ENCODE measurements at places on chromosomes 5 and 9.

- DNase-seq: peak; percentile 3
Measured at GRCh38 chr5:99169309-99169708, 240.5 kb upstream of the CHD1 start.

- no peak for DNase-seq
Measured at GRCh38 chr5:23035555-23036090, 182.5 kb upstream of the CDH12 start.

DNA sequence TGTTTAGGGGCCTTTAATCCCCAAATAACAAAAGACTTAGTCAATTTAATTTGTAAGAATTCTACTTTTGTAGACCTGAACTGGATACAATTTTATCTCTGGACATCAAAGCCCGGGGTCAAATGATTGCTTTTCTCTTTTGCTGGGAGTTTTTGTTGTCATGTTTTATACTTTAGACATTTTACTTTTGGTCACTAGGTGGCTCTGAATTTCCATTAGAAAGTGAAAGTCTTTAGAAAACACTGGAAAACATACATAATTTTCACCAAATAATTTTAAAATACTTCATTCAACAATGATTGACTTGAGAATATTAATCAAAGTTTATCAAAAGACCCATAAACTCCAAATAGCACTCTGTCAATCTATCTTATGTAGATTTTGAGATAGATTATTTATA lies 2.8 kb upstream of the PCA3 start:
- no peak for DNase-seq

- no peak for DNase-seq
Measured at GRCh38 chr5:439181-439580, 3.8 kb upstream of the EXOC3 start.

DNA sequence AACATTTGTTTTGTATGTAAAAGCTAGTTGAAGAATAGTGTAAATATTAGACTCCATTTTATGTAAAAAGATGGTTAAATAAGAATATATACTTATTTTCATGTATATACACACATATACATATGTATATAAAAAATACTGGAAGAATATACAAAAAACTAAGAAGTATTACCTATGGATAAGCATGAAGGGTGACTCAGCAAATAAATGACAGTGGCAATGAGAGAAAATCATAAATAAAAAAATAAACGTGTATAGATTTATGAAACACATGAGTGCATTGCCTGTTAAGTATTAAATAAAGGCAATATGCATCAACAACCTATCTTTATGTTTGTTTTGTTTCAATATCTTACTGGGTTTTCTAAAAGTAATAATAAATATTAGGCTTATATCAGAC lies 435.3 kb downstream of the CYLC2 start:
- no peak for DNase-seq

DNA sequence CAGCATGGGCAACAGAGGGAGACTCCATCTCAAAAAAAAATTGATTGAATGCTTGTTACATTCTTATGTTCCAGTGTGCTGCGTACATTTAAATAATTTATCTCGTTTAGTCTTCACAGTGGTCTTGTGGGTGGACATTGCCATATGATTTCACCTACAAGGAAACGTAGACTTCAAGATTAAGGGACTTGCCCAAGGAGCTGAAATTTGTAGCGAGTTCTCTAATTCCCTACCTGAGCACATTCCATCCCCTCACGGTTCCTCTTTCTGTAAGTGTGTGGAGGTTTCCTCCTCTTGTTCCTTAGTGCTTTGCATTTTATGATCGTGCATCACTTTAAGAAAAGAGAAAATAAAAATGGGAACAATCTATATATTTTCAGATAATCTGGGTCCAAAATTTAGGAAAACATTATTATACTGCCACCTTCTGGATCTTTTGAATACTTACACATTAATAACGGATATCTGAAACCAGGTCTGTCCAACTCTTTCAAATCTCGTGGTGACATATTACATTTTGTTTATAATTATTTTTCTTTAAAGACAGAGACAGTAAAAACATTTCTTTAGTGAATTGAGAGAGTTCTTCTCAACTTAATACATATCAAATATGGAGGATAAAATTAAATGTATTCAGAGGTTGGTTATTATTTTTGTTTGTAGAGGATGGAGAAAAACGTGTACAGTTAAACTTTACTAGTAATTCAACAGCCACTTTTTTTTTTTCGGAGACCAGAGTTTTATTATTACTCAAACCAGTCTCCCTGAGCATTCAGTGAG lies 29.9 kb upstream of the C7 start:
- peak; percentile 46 for DNase-seq

GRCh38 chr9:6133346-6134063 lies 82.1 kb upstream of the IL33 start:
- no peak for DNase-seq

GRCh38 chr5:135508496-135509005 lies 27.2 kb downstream of the NEUROG1 start:
- DNase-seq: no peak

GRCh38 chr5:170632985-170633234 lies 129.1 kb downstream of the KCNIP1 start:
- no peak for DNase-seq

- DNase-seq: no peak
Measured at GRCh38 chr5:73857446-73857845, 231.4 kb downstream of the ARHGEF28 start.

DNA sequence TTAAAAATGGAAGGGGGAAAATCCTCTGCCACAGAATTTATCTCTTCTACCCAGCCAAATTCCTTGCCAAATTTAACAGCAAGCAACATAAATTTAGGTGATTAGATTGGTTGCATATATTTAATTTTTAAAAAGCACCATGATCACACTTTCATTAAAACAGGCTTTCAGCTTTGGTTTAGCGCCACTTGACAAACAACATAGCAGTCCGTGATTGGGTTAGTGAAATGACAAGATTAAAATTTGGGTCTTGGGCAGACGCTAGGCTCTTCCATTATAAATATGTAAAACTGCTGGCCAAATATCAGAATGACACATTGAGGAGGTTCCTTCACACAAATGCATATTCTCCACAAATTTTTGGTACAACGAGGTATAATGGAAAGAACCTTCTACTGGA lies 58.2 kb upstream of the CER1 start:
- no peak for DNase-seq

GRCh38 chr5:73692166-73692640 lies 66.2 kb downstream of the ARHGEF28 start:
- no peak for DNase-seq

GRCh38 chr5:14581106-14581890 lies at the start of gene OTULINL:
OTULINL (plus strand) TSS chr5:14581792; CDS start chr5:14581895, 103 bp downstream.
- peak; percentile 84 for DNase-seq

DNA sequence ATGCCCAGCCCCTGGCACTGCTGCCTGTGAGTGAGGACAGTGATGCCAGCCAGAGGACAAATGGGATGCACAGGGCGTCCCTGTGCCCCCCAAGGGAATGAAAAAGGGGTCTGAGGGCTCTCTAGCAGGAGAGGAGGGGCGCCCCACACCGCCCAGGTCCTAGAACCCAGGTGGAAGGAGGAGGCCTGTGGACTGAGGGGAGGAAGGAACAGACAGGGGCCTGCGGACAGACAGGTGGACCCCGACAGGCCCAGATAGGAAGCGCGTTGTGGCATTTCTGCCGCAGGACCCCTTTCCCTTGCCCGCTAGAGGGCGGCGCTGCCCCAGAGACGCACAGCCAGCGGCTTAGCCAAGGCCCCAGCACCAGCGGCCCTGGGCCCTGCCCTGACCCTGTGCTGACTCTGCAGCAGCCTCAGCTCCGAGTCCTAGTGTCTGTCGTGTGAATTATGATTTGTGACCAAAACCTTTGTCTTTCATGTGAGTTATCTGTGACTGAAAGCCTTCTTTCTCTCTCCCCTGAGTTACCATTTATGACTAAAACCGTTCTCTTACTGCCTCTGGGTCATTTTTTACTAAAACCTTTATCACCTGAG lies 30.7 kb downstream of the TRIP13 start:
- peak; percentile 73 for DNase-seq

DNA sequence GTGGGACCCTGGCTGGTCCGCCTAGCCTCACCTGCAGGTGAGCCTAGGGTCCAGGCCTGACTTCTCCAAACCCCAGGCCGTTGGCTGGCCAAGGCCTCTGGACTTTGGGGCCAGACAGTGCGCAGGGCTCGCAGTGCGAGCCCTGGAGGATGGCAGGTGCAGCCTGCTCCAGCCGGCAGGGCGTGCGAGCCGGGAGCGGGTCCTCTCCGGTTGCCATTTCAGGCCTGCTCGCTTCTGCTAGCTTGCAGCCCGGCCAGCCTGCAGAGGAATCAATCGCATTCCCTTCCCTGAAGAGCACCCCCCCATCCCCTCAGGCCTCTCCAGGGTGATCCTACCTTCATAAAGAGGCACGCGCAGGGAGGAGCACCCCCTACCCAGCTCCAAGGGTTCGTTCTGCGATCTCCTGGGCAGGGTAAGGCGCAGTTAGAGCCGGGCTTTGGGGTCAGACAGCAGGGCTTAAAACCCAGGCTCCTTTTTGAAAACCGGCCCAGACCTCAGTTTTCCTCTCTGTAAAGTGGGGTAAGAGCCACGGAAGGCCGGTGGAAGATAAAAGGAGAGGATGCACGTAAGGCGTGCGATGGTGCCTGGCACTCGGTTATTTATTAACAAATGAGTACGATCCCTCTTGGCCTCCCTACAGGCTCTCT lies 6.2 kb downstream of the BARHL1 start:
- DNase-seq: no peak

DNA sequence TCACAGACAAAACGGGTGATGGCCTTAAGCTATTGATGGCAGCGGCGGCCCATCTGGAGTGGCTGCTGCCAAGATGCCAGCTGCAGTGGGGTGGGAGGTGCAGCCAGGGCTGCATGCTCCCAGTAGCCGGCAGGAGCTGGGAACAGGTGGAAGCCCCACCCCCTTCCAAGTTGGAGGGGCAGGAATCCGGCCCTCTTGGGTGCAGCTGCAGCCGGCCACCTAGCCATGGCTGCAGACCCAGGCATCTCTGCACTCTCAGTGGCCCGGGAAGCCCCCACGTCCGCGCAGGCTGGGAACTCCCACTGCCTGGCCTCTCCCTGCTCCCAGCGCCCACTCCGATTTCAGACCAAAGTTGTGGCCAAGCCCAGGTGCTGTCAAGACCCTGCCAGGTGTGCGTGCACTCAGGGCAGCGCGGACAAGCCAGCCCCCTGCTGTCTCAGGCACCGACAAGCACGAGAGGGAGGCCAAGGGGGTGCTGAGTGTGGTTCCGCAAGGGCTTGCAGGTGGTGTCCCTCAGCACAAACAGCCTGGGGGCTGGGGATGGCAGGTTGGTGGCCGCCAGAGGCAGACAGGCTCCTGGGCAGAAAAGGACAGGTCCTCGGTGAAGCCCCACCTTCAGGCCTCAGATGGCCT lies 115.1 kb upstream of the TSLP start:
- DNase-seq: no peak

GRCh38 chr5:173342813-173343755 lies 14.9 kb upstream of the STC2 start:
- no peak for DNase-seq

- no peak for DNase-seq
Measured at GRCh38 chr9:13141629-13142028, 137.9 kb downstream of the MPDZ start.

GRCh38 chr5:84859056-84859455 lies 474.4 kb upstream of the EDIL3 start:
- no peak for DNase-seq

DNA sequence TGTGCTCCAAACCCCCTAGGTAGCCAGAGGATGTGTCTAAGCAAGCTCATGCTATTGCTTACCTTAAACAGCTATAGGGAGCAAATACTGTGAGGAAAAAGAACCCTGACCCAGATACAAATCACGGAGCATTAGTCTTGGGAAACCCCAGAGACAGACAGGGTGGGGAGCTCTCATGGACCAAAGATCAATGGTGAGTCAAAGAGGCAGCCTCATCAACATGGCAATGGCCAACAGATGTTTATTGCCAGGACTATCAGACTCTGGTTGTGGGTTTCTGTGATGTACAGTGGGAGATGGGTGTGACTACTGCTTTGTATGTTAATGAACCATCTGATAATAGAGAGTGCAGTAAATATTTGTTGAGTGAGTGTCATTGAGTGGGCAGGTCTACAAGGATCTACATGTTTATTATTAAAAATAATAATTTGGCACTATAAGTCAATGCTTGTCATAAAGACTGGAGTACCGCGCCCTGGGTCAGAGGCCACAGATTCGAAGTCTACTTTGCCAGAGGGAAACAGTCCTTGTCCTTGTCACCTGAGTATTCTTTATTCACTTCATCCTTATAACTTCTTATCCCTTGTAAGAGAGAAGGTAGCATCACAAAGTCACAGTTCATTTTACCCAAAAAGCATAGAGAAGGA lies 56.5 kb upstream of the RAI14 start:
- no peak for DNase-seq

GRCh38 chr9:89740722-89741121 lies 135.9 kb downstream of the GADD45G start:
- no peak for DNase-seq

DNA sequence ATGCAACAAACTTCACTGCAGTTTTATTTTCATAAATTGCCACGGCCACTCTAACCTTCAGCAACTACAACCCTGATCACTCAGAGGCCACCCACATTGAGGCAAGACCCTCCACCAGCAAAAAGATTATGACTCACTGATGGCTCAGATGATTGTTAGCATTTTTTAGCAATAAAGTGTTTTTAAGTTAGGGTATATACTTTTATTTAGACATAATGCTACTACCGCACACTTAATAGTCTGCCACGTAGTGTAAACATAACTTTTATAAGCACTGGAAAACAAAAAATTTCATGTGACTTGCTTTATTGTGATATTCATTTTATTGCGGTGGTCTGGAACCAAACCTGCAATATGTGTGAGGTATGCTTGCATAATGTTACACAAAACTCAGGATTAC lies 257.9 kb downstream of the ZSWIM6 start:
- no peak for DNase-seq

DNA sequence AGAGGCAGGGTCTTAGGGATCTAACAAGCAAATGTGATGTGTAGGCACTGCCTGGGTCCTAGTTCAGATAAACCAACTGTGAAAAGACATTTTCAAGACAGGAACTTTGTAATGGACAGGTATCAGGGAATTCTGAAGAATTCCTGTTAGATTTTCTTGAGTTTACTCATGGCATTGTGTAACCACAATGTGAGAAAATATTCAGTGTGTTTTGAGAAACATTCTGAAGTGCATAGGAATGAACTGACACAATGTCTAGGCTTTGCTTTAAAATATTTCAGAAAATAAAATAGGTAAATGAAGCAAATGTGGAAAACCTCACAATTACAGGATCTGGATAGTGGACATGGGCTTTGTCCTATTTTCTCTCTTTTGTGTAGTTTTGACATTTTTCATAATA lies 15.2 kb upstream of the AFAP1L1 start:
- no peak for DNase-seq

- DNase-seq: no peak
Measured at GRCh38 chr5:38149815-38150195, 108.6 kb upstream of the EGFLAM start.

- DNase-seq: no peak
Measured at GRCh38 chr5:44546286-44546685, 157.1 kb upstream of the FGF10 start.

Data from inflammatory macrophage (primary cell).